AG08395 (cell line): ENCODE measurements at places on chromosomes 11 and 22.

DNA sequence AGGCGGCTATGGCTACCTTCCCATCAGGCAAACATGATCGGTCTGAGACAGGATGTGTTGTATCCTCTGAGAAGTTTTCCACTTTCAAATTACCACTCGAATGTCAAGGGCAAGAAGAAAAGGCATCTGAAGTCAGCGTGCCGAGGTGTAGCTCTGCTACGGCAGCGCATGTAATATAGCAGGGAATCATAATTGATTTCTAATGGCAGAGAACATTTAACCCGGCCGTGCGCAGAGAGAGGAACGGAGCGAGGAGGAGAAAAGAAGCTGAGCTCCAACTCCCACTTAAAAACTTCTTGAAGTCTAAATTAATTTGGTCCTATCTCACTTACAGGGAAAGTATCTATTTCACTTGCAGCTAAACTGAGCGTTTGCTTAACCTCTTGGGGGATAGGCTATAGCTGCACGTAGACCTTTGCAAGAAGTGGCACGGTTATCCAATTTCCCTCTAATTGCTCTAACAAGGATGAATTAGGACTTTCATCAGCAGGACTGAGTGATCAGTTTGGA is 137.3 kb upstream of the KIRREL3 start:
- DNase-seq = no peak

DNA sequence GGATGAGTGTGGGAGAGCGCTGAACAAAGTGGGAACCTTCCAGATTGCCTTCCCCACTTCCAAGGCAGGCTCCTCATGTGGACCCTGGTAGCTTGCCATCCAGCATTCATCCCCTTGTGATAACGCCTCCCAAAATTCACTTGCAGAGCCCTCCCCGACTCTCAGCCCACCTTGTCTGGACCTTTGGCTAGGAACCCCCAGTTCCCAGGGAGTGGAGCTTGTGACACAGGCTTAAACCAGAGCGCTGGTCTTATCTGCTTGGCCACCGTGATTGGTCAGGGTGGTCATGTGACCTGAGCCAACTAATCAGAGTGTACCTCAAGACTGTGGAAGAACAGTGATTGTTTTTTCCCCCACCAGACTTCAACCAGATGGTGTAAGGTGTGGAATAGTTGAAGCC is 9.6 kb upstream of the SLC35C1 start:
- DNase-seq = no peak

GRCh38 chr11:24267014-24267413 is 229.8 kb upstream of the LUZP2 start:
- no peak for DNase-seq

- no peak for DNase-seq
Observed at GRCh38 chr11:122096272-122097112, 19.5 kb downstream of the BLID start.

DNA sequence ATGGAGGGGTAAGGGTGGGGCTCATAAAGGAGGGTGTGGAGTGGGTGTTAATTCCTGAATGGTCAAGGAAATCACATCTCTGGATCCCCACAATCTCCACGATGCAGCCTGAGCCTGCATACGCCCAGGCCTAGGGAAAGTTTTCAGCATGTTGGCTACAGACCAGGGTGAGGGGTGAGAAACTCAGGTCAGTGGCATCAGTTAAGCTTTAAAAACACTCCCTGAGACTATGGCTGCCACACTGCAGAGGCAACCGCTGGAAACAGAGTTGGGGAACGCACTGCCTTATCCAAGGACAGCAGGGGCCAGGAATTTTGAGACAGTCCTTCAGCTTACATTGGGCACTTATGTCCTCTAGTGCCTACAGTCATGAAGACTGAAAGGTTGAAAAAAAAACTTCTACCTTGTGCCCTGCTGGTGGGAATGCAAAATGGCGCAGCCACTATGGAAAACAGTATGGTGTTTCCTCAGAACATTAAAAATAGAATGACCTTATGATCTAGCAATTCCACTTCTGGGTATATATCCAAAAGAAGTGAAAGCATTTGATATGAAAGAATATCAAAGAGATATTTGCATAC is 19.7 kb downstream of the DKK3 start:
- DNase-seq = no peak

- no peak for DNase-seq
Observed at GRCh38 chr22:23803001-23803819, 16.4 kb downstream of the SMARCB1 start.

DNA sequence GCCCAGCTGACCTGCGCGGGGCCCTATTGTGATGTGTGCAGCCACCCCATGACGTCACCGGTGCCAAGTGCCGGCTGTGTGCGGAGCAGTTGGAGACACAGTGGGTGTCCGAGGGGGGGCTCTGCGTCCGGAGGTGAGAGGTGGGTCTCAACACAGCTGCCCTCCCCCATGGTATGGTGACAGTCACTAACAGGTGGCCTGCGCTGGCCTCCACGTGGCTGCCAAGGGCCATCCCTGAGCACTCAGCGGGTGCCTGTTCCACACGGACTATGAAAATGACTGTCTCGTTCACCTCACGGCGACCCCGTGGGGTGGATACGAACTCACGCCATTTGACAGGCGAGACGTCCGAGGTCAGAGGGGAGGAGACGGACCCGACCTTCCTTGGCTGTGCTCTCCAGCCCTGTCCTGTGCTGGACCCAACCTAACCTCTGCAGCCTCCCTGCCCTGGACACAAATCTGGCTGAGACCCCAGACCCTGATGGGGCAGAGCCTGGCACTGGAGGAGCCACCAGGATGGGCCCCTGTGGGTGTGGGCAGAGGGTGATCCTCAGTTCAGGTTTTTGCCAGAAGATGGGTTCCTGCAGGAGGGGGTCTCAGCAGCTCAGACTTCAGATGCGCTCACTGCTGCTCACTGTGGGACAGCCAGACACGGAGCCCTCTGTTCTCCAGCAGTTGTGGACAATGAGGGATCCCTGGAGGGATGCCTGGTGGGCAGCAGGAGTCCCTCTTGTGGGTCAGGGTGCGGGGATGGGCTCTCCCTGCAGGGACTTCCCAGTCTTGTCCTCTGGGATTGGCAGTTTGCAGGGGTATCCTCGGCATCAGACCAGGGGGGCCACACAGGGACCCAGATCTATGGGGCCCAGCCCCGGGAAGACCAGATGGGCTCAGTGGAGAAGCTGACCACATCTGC is 6.3 kb downstream of the HRAS start:
- no peak for DNase-seq

- DNase-seq = no peak
Observed at GRCh38 chr11:113488931-113489351, 13.7 kb upstream of the DRD2 start.

DNA sequence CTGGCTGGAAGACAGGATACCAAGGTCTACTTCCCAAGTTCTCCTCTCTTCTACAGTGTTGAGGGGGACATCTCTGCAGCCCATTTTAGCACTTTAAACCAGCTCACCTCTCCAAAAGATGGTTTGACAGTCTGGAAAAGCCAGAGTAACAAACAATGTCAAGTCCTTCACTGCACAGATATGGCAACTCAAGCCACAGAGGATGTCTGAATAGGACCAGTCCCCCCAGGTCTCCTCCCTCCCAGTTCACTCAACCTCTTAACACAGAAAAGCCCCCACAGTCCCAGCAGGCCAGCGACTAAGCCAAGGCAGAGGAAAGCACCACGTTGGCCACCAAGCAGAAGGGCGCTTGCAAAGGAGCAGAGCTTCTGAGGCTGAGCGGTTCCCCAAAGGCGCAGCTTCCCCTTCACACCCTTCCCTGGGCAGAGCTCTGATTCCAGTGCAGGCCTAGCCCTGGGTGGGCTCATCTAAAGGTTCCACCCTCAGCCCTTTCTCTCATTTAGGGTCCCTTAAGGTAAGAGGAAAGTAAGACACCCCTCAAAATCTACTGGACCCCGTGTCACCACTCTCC is 62.7 kb downstream of the PAK1 start:
- peak; percentile 29 for DNase-seq

GRCh38 chr11:4455419-4455818 is 6.3 kb downstream of the OR52K2 start:
- no peak for DNase-seq

GRCh38 chr11:133082453-133082781 is 449.9 kb downstream of the OPCML start:
- no peak for DNase-seq

GRCh38 chr22:29503811-29504372 is 23.9 kb downstream of the NEFH start:
- DNase-seq = peak; percentile 84

GRCh38 chr11:95671768-95672167 is 117.8 kb downstream of the FAM76B start:
- peak; percentile 17 for DNase-seq

DNA sequence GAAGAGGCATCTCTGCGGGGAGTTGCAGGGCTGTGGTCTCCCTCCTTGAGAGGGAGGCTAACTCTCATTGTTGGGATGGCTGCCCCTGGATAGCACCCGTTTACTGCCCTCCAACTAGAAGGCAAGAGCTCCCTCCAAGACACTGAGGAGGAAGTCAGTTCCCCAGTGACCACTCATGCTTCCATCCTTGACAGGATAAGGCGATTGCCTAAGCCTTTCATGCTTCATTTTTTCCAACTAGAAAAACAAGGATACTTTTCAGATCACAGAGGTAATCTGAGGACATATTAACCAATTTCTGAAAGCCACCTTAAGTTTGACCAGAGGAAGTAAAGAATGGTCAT is 186.6 kb downstream of the MAML2 start:
- DNase-seq = no peak

- no peak for DNase-seq
Observed at GRCh38 chr22:42966497-42966896, 48.5 kb downstream of the PACSIN2 start.

DNA sequence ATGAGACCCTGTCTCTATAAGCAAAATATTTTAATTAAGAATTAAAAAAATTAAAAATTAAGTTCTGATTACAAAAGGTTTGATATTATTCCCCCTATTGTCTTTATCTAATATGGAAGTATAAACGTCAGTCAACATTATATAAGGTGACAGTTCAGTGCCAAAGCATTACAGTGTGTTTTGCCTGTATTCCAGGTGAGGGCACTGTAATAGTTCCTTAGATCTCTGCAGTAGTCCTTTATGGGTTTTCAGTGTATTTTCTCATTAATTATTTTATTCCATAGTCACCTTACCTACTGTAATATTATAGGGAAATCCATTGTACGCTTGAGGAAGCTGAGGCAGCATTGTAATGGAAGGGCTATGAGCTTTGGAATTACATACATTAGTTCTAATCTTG is 33.0 kb downstream of the FAR1 start:
- DNase-seq = no peak

DNA sequence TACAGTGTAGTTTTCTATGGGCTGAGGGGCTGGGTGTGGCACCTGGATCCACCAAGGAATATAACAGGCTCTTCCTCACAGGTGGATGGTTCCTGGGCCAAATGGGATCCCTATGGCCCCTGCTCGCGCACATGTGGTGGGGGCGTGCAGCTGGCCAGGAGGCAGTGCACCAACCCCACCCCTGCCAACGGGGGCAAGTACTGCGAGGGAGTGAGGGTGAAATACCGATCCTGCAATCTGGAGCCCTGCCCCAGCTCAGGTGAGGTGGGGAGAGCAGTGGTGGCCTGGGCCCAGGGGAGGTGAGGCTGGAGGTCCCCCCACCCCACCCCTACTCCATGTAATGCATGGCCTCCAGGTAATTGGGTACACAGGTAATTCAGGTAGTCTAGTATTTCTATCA is 20.7 kb downstream of the ADAMTS15 start:
- no peak for DNase-seq

DNA sequence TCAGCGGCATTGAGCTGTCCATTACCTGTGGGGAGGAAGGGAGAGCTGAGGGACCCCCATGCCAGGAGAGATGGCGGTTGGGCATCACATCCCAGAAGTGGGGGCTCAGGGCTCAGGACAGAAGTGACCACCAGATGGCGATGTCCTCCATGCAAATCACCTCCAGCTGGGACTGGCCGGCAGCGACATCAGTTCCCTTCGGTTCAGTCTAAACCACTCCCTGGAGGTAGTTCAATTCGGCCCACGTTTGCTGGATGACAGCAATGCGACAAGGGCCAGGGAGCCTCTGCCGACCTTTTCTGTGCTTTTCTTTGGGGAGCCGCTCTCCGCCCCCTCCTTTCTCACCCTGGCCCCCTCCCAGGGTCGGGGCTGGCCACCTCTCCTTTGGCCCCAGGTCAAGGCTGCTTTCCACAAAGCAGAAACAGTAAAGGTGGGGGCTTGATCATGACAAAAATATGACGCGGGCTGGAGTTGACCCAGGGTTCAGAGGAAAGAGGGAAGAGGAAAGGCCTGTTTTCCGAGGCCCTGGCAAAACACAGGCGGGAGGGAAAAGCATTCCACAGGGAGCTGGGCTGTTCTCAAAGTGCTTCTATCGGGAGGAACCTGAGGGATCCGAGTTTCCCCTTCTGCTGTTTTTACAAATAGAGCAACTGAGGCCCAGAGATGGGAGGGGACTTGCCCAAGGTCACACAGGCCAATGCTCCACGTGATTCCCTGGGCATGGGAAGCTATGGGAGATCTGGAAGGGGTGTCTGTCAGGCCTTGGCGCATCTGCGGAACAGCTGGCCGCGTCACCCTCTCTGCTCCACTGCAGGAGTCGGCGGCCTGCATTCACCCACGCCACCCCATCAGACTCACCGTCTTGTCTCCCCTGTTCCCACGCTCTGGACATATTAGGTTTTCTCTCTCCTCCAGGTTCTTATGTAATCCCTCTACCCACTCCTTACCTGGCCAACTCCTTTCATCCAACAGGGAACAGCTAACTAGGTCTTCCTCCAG is 54.7 kb downstream of the FBXO7 start:
- peak; percentile 87 for DNase-seq

DNA sequence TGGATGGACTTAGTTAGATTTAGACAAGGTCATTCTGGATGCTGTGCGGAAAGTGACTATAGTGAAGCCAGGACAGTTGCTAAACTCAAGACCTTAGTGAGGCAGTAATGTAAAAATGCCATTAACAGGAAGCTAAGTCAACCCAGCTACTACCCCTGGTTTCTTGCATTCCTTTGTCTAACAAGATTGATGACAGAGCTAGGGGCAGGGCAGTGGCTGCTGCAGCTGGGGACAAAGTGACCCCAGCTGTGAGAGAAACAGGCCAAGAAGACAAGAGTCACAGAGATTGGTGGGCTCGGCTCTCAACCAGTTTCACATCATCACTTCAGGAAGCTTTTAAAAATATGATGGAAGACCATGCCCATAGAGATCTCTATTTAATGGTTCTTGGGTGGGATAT is 110.4 kb upstream of the POU2AF2 start:
- DNase-seq = no peak

- DNase-seq = peak; percentile 94
Observed at GRCh38 chr22:31248138-31248745, 36.1 kb downstream of the LIMK2 start.

DNA sequence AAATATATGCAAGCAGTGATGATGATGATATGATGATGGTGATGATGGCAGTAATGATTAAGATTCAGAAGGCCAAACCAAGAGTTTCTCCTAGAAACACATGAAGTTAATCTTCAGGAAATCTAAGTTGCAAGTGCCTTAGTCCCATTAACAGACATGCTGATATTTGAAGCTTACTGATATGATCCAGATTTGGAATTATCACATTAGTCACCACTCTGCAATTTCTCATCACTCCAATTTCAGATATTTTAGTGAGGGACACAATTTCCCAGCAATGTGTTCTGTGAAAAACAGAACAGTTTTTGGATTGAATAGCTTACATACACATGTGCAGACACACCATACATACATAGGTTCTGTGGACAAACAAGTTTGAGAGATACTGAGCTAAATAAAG is 411.4 kb upstream of the FAT3 start:
- no peak for DNase-seq
